Activated CD8-positive, alpha-beta memory T cell treated with anti-CD3 and anti-CD28 coated beads, Interleukin-2, amount 50 U/mL, for 48 hours (primary cell): ENCODE measurements at places on chromosomes 3 and 15.

GRCh38 chr3:183161552-183162336 lies 790 bp downstream of the LAMP3 start:
- DNase-seq: no peak

GRCh38 chr3:74134831-74135230 lies 479.6 kb downstream of the CNTN3 start:
- no peak for DNase-seq

DNA sequence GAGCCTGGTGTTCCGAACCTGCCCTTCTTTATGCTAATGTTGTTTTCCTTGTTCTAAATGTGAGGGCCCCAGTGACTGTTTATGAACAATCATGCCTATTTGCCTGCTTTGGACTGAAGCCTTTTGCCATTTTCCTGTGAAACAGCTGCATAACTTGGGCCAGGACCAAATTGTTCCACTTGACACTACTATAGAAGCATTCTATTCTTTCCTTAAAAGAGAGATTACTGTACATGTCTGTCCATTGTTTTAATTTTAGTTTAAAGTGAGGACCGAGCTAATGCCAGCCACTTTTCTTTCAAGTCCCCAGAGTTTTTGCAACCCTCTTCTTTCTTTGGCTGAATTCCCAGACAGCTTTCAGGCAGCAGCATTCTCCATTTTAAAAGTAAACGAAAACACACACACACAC lies 980.3 kb downstream of the CADM2 start:
- DNase-seq: no peak

- DNase-seq: no peak
Observed at GRCh38 chr3:160049565-160049964, 60.9 kb downstream of the IL12A start.

GRCh38 chr3:136211547-136211946 lies 15.4 kb upstream of the MSL2 start:
- DNase-seq: no peak

DNA sequence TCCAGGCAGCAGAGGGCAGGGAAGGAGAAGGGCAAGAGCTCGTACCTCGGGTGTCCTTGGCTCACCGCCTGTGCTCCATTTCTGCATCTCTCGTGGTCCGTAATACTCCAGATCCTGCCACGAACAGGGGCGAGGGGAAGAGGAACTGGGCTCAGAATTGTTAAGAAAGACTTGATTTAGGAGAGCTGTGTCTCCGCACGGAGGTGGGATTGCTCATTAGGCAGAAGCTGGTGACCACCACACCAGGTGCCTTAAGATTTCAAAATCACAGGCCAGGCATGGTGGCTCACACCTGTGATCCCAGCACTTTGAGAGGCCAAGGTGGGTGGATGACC lies 37.2 kb upstream of the BDH1 start:
- DNase-seq: no peak

DNA sequence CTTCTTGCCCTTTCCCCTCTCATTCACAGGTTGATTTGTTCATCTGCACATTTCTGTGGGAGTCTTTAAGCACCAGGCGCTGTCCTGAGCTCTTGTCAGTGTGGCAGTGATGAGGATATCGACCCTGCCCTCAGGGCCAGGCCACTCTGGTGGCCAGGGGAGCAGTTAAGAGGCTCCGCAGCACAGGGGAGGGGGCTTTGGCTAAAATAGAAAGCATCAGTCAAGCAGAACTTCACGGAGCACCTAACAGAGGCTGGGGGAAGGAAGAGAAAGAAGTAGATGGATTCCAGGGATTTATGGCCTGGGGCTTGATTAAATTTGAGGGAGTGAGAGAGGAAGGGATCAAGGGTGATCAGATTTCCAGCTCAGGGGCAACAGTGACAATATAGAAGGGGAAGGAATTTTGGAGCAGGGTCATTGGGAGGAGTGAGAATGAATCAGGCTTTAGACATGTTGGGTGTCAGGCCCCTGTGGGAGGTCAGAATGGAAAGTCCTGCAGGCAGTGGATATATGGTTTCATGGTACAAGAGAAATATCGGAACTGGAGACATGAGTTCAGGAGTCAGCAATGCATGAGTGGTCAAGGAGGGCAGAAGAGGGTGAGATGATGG lies 73.0 kb upstream of the GLCE start:
- no peak for DNase-seq

DNA sequence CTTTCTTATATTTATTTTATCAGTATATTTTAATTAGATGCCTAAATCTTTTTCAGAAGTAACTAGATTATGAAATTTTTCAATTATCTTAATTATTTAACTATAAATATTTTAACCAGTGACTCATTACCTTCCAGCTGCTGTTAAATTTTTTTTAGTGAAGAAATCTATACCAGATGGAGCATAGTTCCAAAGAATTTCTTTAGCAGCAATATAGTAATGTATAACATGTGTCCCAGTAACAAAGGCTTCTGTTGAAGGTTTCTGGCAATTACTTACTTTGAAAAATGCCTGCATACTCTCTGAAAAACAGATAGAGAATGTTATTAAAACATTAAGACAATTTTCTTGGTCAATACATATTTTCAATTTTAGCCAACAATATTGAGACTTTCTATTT lies 45.1 kb upstream of the CP start:
- DNase-seq: no peak

DNA sequence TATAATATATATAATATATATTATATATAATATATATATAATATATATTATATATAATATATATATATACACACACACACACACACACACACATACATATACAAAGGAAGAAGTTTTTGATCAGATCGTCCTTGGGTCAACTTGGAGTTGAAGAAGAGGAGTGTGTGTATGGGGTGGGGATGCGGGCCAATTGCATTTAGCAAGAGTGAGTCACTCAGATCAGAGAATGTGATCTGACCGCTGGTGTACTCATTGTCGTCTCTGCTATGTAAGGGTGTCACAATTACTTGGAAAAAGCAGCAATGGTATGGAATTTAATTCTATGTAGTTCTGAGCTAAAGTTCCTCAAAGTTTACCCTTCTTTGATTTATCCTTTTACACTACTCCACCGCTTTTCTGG lies 4.6 kb upstream of the VGLL3 start:
- DNase-seq: no peak

- no peak for DNase-seq
Observed at GRCh38 chr15:80558631-80559319, 136.3 kb upstream of the ABHD17C start.

DNA sequence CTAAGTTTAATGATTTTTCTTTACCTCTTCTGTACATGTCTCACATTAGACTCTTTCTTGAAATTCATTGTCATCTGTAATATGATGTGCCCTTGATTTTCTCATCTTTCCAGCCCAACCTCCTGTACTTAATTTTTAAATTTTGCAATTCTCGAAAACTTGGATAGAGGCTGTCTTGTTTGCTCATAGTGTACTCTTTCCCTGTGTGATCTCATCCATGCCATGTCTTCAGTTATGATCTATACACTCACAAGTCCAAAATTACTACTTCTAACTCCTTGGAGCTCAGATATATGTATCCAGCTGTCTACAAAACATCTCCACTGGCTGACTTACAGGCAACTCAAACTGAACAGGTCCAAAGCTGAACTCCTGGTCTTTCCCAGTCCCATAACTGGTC lies 42.2 kb downstream of the CD200 start:
- DNase-seq: no peak

DNA sequence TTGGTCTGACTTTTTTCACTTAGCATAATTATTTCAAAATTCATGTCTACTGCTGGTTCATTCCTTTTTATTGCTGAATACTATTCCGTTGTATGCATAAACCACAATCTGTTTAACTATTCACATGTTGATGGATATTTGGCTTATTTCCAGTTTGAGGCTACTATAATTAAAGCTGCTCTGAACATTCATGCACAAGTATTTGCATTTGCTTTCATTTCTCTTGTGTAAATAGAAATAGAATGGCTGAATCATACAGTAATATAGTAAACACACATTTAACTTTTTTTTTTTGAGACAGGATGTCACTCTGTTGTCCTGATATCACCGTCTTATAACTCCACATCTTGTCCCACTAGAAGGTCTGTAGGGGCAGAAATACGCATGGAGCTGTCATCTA lies 57.3 kb downstream of the NMNAT3 start:
- DNase-seq: no peak

- DNase-seq: no peak
Observed at GRCh38 chr15:93418566-93418965, 329.6 kb upstream of the RGMA start.

GRCh38 chr3:148957586-148957985 lies 33.8 kb upstream of the GYG1 start:
- no peak for DNase-seq

GRCh38 chr3:42803414-42804105 lies 730 bp downstream of the HIGD1A start:
- peak; percentile 70 for DNase-seq

- no peak for DNase-seq
Observed at GRCh38 chr3:13010780-13011572, 62.3 kb downstream of the IQSEC1 start.

DNA sequence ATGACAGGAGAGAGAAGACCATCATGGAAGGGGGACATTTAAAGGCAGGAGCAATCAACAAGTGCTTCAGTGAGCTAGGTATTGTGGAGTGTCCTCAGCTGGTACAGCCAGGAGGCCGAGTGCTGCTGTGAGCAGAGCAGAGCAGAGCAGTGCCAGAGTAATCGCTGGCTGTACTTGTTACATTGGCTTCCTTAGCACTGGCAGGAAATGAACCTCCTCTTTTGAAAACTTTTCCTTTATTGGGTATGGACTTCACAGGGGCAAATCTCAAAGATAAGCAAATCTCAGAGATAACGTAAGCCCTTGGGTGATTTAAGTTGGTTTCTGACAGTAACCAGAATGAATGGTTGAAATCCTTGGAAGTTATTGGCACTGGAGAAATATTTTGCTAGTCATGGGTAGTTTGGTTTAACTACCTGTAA lies 2.1 kb downstream of the SH3GL3 start:
- DNase-seq: no peak

GRCh38 chr3:45639044-45639392 lies 44.5 kb downstream of the LIMD1 start:
- DNase-seq: no peak

DNA sequence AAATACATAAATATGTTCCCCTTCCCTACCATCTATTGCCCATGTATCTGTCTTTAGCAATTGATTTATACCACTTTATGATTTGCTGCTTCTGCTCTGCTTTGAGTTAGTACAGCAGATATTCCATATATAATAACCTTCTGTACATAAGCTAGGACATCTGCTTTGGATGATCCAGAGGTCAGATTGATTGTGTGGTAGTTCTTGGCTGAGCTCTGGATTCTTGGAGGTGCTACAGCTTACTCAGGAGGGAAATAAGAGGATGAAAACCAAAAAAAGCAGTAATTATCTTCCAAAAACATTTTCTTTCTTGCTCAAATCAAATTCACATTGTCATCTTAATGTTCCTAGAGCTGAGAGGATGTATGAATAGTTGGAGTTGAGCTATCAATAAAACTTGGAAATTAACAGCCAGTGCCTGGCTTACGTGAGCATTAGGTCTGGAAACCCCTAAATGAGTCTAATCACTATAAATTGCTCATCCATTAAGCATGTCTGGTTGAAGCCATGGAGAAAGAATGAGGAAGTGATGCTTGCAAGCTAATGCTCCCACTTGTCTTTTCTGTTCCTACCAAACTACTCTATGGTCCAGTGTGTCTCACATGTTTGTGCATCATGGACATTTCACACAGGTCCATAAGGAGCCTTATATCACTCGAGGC lies 36.3 kb upstream of the TMEM42 start:
- DNase-seq: no peak

GRCh38 chr3:175288621-175289020 lies 429.5 kb downstream of the NAALADL2 start:
- no peak for DNase-seq

DNA sequence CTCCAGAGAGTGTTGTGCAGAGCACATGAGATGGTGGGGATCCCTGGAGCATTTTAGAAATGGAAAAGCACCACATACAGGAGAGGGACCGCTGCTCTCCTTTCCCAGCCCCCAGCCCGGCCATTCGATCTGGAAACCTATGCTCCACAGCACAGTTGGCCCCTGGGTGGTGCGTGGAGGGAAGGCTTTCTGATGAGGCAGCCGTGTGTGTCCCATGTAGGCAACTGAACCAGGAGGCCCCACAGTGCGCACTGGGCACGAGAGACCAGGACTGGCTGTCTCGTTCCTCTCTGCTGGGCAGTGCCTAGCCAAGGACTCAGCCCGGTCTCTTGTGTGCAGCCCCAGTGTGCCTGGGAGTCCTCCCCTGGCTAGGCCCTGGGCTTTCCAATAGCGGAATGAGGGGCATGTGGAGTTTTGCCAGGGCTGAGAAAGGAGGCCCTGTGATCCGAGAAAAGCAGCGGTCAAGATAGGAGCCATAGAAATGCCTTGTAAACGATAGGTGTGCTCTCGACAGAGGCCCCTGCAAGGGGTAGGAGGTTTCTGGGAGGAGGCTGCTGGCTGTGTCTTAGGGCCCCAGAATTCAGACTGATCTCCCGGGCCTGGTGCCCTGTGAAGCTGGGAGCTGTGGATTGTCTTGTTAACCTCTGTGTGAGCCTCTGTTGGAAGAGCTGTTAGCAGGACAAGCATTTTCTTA lies 39.0 kb downstream of the CHDH start:
- DNase-seq: no peak

GRCh38 chr15:40100947-40101905 lies 7.5 kb downstream of the BMF start:
- DNase-seq: no peak

GRCh38 chr3:136336329-136337100 lies 86.4 kb downstream of the PCCB start:
- no peak for DNase-seq

DNA sequence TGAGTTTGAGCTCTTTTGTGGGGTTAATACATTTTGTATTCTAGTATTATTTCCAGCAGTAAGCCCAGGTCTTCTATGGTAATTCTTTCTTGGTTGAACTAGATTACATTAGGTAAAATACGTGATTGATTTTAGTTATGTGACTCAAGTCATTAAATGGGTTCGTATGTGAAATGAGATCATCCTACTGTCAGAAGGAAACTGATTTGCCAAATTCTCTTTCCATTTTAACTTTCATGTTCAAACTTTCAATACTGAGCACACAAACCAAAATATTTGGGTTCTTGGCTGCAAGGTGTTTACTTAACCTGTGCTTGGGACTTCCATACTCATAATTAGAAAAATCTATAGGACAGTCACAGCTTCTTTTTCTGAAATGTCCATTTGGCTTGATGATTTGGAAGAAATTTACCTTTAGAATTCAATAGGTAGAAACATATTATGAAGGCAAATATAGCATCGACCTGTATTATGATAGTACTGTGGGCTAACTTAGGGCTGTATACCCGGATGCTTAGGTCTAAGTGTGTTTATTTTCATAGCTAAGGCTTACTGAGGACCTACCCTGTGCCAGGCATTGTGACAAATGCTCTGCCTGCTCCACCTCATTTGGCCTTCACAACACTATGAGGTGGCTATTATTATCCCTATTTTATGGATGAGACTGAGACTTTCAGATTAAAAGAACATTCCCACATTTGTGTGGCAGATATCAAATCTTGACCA lies 631.8 kb upstream of the GRM7 start:
- no peak for DNase-seq

DNA sequence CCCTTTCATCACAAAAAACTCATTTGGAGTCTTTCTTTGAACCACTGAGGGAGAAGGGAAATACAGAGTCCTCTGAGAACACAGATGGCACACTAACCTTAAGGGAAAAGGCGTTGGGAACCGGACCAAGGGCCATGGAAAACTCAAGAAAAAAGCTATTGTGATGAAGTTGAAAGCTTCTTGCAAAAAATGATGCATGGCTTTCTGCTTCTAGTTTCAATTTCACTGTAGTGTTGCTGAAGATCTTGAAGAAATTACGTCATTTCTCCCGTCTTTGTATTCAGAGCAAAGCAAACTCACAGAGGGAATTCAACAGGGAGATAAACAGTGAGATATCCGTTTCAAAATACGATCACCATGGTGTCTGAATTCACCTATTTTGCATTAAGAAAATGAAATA lies 642.3 kb upstream of the ADAMTS9 start:
- DNase-seq: no peak
